ENCODE measurements at places on chromosomes 7 and 10.
A peak's percentile ranks its signal among the peaks of the same experiment; 100 is the strongest.

GRCh38 chr10:59878915-59879314, 27.4 kb downstream of the CCDC6 start:
- no peak for DNase-seq
- no peak overlapping the region for H3K27ac ChIP-seq
- H3K27me3 ChIP-seq: no peaks in the 10 kb centered on the region
- no peaks in the 10 kb centered on the region for H3K36me3 ChIP-seq

GRCh38 chr10:103921248-103921647, 3.3 kb upstream of the STN1 start:
- DNase-seq: no peak
- H3K4me1 ChIP-seq: peaks cover 24% of the 10 kb centered on the region
- H3K36me3 ChIP-seq: peaks cover 5% of the 10 kb centered on the region
- no peak overlapping the region for H3K4me3 ChIP-seq
- H3K27me3 ChIP-seq: no peaks in the 10 kb centered on the region
- H3K27ac ChIP-seq: no peak overlapping the region

DNA sequence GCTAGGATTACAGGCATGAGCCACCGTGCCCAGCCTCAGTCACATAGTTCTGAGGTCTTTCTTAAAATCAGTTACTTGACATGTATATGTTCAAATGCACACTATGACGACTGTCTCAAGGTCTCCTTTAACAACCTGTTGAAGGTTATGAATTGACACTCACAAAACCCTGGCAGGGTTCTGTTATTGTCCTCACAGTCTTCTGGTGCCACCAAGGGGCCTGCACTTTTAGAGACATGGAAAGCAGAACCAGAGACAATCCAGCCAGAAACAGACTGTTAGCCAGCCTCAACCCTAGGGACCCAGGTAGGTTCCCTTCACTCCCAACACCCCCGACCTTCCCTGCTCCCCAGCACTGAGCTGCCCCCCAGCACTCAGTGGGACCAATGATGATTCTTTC, 26.4 kb downstream of the TEX36 start:
- H3K27me3 ChIP-seq: peaks cover 4% of the 10 kb centered on the region
- H3K4me3 ChIP-seq: no peak overlapping the region
- no peak for DNase-seq
- H3K36me3 ChIP-seq: no peaks in the 10 kb centered on the region

GRCh38 chr7:36670585-36671431, 53.5 kb downstream of the AOAH start:
- no peaks in the 10 kb centered on the region for H3K27me3 ChIP-seq
- DNase-seq: no peak
- H3K36me3 ChIP-seq: peaks cover 3% of the 10 kb centered on the region
- no peaks in the 10 kb centered on the region for H3K4me1 ChIP-seq

DNA sequence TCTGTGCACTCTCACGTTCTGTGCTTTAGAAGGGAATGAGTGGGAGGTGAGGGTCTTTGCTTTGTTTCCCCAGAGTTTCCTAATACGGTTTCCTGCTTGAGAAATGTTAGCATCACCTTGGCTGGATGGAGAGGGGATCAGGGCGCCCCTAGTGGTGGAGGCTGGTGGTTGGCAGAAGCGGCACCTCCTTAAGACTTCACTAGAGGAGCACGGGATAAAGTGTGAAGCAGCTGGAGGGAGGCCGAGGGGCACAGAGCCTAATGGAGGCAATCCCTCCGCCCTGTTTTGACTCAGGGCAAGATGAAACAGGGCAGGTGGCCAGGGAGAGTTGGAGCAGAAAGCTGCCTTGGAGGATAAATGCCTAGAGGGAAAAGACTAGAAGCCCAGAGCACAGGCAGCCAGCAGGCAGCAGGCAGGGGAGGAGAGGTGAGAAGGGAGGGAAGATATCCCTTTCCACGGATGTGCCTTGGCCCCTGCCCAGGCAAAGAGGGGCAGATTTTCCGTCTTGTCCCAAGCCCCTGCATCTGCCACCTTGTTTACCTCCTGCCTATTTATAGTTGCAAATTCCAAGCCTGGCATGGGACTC, 56.0 kb upstream of the BTRC start:
- no peak overlapping the region for H3K27ac ChIP-seq
- no peaks in the 10 kb centered on the region for H3K36me3 ChIP-seq
- H3K4me1 ChIP-seq: peaks cover 3% of the 10 kb centered on the region
- no peak overlapping the region for H3K4me3 ChIP-seq

- no peaks in the 10 kb centered on the region for H3K4me1 ChIP-seq
- H3K36me3 ChIP-seq: no peaks in the 10 kb centered on the region
- no peak overlapping the region for H3K4me3 ChIP-seq
These were observed 642.6 kb upstream of the AUTS2 start for GRCh38 chr7:68955656-68956055.

GRCh38 chr7:70193514-70193913, 595.2 kb downstream of the AUTS2 start:
- no peak for DNase-seq
- H3K4me1 ChIP-seq: no peaks in the 10 kb centered on the region
- no peaks in the 10 kb centered on the region for H3K27me3 ChIP-seq

DNA sequence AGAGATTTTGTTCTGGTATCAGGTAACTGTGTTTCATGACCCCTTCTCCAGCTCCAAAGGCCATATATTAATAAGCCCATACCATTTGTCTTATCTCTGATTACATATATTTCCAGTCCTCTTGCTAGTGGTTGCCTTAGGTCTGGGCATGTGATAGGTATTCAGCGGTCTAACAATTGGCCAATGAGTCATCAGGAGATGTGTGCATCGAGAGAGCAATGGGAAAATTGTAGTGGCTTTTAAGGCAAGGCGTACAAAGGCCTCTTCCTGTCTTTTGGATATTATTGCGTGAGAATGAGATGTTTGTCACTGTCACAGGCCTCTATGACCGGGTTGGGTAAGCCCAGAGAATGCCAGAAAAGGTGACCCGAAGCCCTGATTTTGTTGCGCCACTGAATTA, 38.6 kb upstream of the SFRP5 start:
- no peak overlapping the region for H3K4me3 ChIP-seq
- no peak overlapping the region for H3K27ac ChIP-seq
- no peak for DNase-seq
- no peaks in the 10 kb centered on the region for H3K36me3 ChIP-seq

- H3K27me3 ChIP-seq: no peaks in the 10 kb centered on the region
- H3K4me1 ChIP-seq: no peaks in the 10 kb centered on the region
- peaks cover 1% of the 10 kb centered on the region for H3K36me3 ChIP-seq
- no peak for DNase-seq
- no peak overlapping the region for H3K27ac ChIP-seq
- no peak overlapping the region for H3K4me3 ChIP-seq
These were observed 199.2 kb downstream of the IMMP2L start for GRCh38 chr7:111363099-111363498.

DNA sequence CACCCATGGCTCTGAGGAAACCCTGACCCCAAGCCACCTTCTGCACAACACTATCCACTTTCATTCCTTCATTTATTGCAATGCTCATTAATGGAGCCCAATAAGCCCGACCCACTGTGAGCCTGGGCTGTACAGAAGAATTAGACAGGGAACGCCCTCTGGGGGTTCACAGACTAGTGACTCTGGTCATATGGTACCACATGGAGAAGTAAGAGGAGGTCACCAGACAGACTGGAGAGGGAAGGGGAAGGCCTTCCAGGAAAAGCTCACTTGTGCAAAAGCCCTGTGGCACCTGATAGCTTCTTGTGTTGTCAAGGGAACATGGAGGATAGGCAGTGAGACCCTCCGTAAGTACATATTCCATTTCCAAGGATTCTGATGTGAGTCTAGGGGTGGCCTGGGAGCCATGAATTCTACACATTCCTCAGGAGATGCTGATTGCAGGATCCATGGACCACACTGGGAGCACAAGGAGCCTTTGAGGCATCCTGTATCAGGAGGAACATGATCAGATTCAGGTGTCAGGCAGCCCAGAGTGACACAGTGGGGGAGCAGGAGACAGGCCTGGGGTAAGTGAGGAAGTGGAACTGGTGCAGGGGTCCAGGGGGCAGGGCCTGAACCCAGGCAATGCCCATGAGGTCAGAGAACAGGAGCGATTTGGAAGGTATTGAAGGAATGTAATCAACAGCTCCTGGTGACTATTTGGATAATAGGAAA, 19.9 kb downstream of the TMEM72 start:
- no peak overlapping the region for H3K4me3 ChIP-seq
- no peak for DNase-seq
- H3K4me1 ChIP-seq: no peaks in the 10 kb centered on the region
- H3K27me3 ChIP-seq: no peaks in the 10 kb centered on the region
- no peak overlapping the region for H3K27ac ChIP-seq

DNA sequence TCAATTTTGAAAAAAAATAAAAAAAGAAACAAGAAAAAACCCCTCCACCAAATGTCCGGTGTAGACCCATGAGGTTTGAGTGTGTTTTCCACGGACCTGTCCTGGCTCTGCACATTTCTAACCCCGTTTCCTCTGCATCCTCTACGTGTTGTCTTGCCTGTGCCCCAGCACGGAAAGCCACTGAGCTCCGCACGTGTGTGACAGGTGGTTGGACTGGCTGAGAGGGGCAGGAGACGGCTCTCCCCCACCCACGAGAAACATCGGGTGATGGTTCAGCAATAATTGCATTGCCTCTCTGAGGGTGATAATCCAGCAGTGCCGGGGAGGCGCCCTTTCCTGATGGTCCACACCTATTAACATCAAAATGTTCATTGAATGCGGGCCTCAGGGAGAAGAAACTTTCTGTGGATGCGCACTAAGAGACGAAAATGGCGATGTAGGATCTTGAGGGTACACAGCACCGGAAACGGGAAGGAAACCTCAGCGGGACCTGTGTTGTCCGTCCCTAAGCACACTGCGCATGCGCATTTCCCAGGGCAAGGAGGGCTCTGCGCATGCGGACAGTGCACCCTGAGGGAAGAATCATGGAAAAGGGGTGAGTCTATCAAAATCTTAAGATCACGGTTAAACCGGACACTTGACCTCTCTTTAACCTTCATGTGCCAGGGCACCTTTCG, 470.1 kb upstream of the ADARB2 start:
- no peaks in the 10 kb centered on the region for H3K36me3 ChIP-seq
- H3K27ac ChIP-seq: no peak overlapping the region
- no peak overlapping the region for H3K4me3 ChIP-seq
- H3K4me1 ChIP-seq: no peaks in the 10 kb centered on the region

GRCh38 chr10:51707821-51708424, 8.5 kb upstream of the CSTF2T start:
- peaks cover 7% of the 10 kb centered on the region for H3K27me3 ChIP-seq
- no peak overlapping the region for H3K27ac ChIP-seq
- H3K4me3 ChIP-seq: no peak overlapping the region
- no peaks in the 10 kb centered on the region for H3K36me3 ChIP-seq
- no peak for DNase-seq

GRCh38 chr7:132351954-132352499, 224.2 kb downstream of the PLXNA4 start:
- H3K36me3 ChIP-seq: no peaks in the 10 kb centered on the region
- no peaks in the 10 kb centered on the region for H3K4me1 ChIP-seq
- H3K27ac ChIP-seq: no peak overlapping the region
- peaks cover 3% of the 10 kb centered on the region for H3K27me3 ChIP-seq

- peaks cover 2% of the 10 kb centered on the region for H3K4me1 ChIP-seq
- no peak overlapping the region for H3K4me3 ChIP-seq
- no peak overlapping the region for H3K27ac ChIP-seq
- H3K27me3 ChIP-seq: peaks cover 2% of the 10 kb centered on the region
- H3K36me3 ChIP-seq: no peaks in the 10 kb centered on the region
- DNase-seq: no peak
These were observed 284.3 kb downstream of the SORCS3 start for GRCh38 chr10:104925232-104925851.

DNA sequence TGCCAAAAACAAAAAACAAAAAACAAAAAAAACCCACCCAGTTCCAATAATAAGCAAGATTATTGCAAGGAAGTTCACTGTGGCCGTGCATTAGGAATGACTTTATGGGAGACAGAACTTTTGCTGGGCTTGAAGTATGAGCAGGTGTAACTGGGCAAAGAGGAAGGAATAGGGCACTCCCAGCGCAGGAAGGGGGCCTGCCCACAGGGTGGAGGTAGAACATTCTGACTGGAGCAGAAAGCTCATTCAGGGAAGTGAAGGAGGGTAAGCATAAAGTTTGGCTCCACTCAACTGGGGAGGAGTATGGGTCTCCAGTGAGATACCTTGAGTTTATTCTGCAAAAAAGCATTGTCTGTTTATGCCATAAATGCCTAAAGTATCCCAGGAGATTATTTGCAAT, 42.1 kb upstream of the WIPF3 start:
- peaks cover 20% of the 10 kb centered on the region for H3K27me3 ChIP-seq
- H3K4me1 ChIP-seq: no peaks in the 10 kb centered on the region
- no peaks in the 10 kb centered on the region for H3K36me3 ChIP-seq
- H3K4me3 ChIP-seq: no peak overlapping the region
- no peak for DNase-seq

- H3K27me3 ChIP-seq: no peaks in the 10 kb centered on the region
- peak overlapping the region; percentile 3 for H3K4me3 ChIP-seq
- H3K27ac ChIP-seq: peak overlapping the region; percentile 27
- H3K36me3 ChIP-seq: peaks cover 23% of the 10 kb centered on the region
These were observed 5.6 kb downstream of the AVL9 start for GRCh38 chr7:32500922-32501341.

DNA sequence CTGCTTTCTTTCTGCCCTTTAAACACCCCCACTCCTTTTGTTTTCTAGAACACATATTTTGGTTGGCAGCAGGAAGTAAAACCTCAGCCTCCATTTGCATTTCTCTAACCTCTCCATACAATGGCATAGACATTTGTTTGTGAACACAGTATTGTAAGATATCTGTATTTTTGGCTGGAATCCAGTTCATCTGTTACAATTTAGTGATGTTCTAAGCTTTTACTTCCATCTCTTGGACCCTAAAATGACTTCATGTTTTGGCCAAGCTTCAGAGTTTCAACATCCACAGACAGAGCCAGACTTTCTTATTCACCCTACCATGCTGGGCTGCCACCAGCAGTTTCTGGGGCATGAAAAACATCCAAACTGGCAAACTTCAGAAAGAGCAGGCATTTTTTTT, 21.1 kb upstream of the AUTS2 start:
- H3K4me1 ChIP-seq: peaks cover 4% of the 10 kb centered on the region
- DNase-seq: no peak
- no peaks in the 10 kb centered on the region for H3K27me3 ChIP-seq
- H3K4me3 ChIP-seq: no peak overlapping the region
- no peaks in the 10 kb centered on the region for H3K36me3 ChIP-seq

- no peak for DNase-seq
- H3K36me3 ChIP-seq: no peaks in the 10 kb centered on the region
- no peak overlapping the region for H3K27ac ChIP-seq
- no peak overlapping the region for H3K4me3 ChIP-seq
These were observed 92.1 kb downstream of the CCDC71L start for GRCh38 chr7:106568680-106569499.

DNA sequence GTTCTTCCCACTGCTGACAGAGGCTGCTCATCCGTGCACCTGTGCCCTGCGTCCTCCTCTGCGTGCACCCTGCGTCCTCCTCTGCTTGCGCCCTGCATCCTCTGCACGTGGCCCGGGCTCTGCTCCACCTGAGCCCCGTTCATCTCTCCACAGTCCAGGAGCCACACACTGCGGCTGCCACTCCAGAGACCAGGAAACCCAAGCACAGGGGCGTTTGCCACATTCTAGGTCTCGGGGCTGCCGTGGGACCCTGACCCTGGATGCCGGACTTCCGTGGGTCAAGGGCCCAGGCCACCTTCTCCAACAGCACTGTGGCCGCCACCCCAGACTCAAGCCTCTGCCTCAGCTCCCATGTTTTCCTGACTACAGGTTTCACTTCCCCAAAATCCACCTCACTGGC, 460.4 kb downstream of the PTPRN2 start:
- no peaks in the 10 kb centered on the region for H3K27me3 ChIP-seq
- no peak overlapping the region for H3K4me3 ChIP-seq
- DNase-seq: no peak

- H3K4me1 ChIP-seq: no peaks in the 10 kb centered on the region
- no peak for DNase-seq
- no peaks in the 10 kb centered on the region for H3K36me3 ChIP-seq
These were observed 86.3 kb downstream of the CREB5 start for GRCh38 chr7:28498636-28499035.

Data from activated B cell treated with CpG ODN at 0.5 μM for 24 hours (primary cell).